CD4-positive, CD25-positive, alpha-beta regulatory T cell (primary cell): ENCODE measurements at places on chromosomes 4 and X. TPM values are rescaled to one million over a fixed set of nuclear protein-coding genes. Genes with fewer than 3 reads are reported as not detected.

DNAAF6 gene
- not detected for total RNA-seq

RRH gene
- total RNA-seq: 0.27 TPM

DLG3 gene
- total RNA-seq: 20.7 TPM

ESX1 gene
- total RNA-seq: not detected

DMP1 gene
- not detected for total RNA-seq

CLIC2 gene
- 1.2 TPM for total RNA-seq

DNA sequence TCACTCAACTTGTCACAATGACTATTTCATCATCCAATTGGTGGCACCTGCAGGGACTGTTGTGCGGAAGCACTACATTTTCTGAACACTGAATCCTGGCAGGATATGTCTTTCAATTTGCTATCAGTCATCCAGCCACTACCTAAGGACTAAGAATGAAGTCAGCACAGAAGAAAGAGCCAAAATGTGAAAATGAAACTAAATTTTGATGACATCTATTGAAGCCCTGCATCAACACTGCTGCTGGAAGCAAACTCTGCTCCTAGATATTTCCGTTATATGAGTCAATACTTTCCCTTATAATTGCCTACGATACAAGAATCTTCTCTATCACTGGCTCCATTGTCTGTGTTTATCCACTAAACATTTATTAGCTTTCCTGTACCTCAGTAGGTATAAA, 917.9 kb downstream of the RAPGEF2 start:
- no peak for DNase-seq
- no peaks in the 10 kb centered on the region for H3K27me3 ChIP-seq
- no peak overlapping the region for H3K4me3 ChIP-seq
- no peaks in the 10 kb centered on the region for H3K4me1 ChIP-seq
- no peak overlapping the region for H3K27ac ChIP-seq
- H3K36me3 ChIP-seq: no peaks in the 10 kb centered on the region

DNA sequence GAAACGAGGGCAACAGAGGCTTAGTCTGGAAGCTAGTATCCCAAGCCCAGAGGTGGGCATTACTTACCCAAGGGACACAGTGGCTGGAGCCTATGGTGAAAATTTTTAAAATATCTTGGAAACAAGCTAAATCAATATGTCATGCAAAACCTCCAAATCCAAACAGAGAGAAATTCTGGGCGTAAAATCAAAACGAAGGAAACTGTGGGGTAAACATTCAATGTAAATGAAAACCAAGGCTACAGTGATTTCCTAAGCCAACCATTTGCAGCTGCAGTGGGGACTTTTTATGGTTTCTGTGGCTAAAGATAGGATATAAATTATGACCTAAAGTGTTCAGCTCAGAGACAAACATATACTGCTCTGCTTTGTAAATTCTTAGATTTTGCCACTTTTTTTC, 507.7 kb upstream of the DIAPH2 start:
- DNase-seq: no peak
- H3K4me1 ChIP-seq: no peaks in the 10 kb centered on the region
- no peaks in the 10 kb centered on the region for H3K36me3 ChIP-seq
- H3K4me3 ChIP-seq: no peak overlapping the region
- H3K27ac ChIP-seq: no peak overlapping the region

DNA sequence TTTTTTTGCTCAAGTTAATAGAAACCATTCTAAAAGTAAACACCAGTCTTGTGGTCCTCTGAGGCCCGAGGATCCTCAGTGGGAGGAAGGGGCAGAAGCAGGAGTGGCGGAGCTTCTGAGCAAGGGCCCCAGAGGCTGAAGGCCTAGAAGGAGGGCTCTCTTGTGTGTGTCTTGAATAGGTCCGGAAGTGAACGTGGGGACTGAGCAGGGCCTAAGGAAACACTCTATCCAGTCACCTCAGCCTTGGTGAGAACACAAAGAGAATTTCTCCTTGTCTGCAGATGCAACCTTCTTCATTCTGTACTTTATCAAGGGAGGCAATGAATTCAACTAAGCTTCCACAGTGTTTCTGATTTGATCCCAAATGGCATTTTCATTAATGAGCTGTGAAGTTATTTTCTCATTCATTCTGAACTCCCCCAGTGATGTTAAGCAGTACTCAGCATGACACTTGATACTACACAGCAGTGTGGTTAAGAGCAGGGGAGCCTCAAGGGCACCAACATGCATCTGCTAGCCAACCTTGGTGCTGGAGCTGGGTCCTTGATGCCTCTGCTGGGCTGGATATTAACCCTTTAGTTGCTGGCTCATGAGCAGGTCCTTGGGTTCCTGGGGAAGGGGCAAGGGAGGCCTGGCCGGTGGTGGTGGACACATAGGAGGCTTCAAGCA, 64.7 kb downstream of the RBM47 start:
- H3K27me3 ChIP-seq: no peaks in the 10 kb centered on the region
- no peak for DNase-seq
- H3K27ac ChIP-seq: no peak overlapping the region
- no peaks in the 10 kb centered on the region for H3K36me3 ChIP-seq

GRCh38 chr4:121952290-121952689, 430 bp upstream of the TRPC3 start:
- peaks cover 21% of the 10 kb centered on the region for H3K4me1 ChIP-seq
- no peak for DNase-seq
- H3K27me3 ChIP-seq: peaks cover 35% of the 10 kb centered on the region
- H3K4me3 ChIP-seq: peak overlapping the region; percentile 57
- H3K27ac ChIP-seq: no peak overlapping the region

GRCh38 chr4:145881989-145882388, 56.6 kb downstream of the ZNF827 start:
- no peaks in the 10 kb centered on the region for H3K4me1 ChIP-seq
- no peaks in the 10 kb centered on the region for H3K27me3 ChIP-seq
- no peak for DNase-seq
- no peak overlapping the region for H3K4me3 ChIP-seq
- H3K36me3 ChIP-seq: no peaks in the 10 kb centered on the region

GRCh38 chrX:3504916-3505315, 158.5 kb upstream of the MXRA5 start:
- DNase-seq: no peak
- H3K36me3 ChIP-seq: no peaks in the 10 kb centered on the region
- H3K27me3 ChIP-seq: no peaks in the 10 kb centered on the region
- H3K4me3 ChIP-seq: no peak overlapping the region

- no peak for DNase-seq
- H3K4me3 ChIP-seq: no peak overlapping the region
- H3K36me3 ChIP-seq: no peaks in the 10 kb centered on the region
- H3K27me3 ChIP-seq: no peaks in the 10 kb centered on the region
- H3K4me1 ChIP-seq: no peaks in the 10 kb centered on the region
These were observed 56.9 kb downstream of the GABRB1 start for GRCh38 chr4:47088298-47088697.

GRCh38 chr4:61522312-61522711, 322.2 kb downstream of the ADGRL3 start:
- no peak for DNase-seq
- no peaks in the 10 kb centered on the region for H3K36me3 ChIP-seq

DNA sequence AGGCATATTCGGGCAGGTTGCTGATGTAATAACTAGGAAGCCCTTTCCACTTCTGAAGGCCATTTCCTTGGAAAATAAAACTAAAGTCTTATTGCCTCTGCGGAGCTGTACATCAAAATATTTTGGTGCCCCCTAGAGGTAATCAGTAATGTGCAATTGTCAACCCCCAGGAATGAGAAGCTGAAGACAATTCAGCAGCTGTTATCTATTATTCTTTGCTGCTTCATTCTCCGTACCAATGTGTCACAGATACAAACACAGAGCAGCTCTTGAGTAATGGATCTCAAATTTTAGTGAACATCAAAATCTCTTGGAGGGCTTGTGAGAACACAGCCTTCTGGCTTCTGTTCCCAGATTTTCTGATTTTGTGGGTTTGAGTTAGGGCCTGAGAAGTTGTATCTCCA, 3.5 kb upstream of the SLIT2 start:
- H3K27ac ChIP-seq: no peak overlapping the region
- no peaks in the 10 kb centered on the region for H3K36me3 ChIP-seq
- H3K4me3 ChIP-seq: no peak overlapping the region
- no peak for DNase-seq

DNA sequence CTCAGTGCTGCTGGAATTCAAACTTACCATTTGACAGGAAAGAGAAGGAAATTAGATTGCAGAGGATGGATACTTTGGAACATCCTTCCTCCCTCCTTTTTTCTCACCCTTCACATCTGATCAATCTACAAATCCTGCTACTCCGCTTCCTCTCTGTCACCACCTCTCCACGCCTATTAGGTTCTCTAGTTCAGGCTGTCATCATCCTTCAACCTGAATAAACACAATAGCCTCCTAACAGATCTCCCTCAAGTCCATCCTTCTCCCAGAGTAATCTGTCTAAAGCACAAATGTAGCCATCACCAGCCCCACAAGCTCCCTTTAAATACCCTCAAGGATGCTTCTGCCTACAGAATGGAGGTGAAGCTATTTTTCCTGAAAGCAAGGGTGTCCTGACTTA, 20.0 kb upstream of the SLAIN2 start:
- H3K4me3 ChIP-seq: no peak overlapping the region
- H3K4me1 ChIP-seq: no peaks in the 10 kb centered on the region
- H3K27ac ChIP-seq: no peak overlapping the region
- DNase-seq: no peak

DNA sequence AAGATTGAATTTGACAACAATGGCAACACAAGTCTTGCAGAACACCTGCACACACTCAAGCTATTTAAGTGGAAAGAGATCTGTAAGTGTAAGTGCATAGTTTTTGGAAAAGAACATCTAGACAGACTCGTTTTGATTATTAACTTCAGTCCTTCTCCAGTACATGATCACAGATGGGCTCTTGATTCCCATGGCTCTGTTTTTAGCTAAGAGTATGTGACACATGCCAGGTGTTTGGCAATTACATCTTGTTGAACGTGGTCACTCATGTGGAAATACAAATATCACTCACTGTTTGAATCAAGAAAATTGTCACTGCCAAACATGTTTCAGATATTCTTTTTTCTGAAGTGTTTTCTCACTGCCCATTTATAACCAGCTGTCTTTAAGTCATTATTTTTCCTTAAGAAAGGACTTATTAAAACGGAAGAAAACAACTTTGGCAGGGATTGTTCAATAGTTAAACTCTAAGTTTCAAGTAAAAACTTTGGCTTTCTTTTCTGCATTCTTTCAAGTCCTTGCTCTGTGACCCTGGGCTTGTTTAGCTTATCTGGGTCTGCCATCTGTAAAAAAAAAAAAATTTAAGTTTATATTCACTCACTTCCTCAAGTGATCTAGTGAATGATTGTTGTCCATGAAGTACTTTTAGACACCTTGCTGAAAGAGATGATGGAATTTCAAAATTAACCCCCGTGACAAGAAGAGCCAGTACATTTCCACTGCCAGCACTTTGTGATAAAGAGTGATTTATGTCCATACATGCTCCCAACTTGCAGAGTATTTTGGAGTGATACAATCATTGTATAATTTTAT, 125.4 kb downstream of the ATXN3L start:
- H3K27ac ChIP-seq: no peak overlapping the region
- no peak for DNase-seq
- H3K4me3 ChIP-seq: no peak overlapping the region

DNA sequence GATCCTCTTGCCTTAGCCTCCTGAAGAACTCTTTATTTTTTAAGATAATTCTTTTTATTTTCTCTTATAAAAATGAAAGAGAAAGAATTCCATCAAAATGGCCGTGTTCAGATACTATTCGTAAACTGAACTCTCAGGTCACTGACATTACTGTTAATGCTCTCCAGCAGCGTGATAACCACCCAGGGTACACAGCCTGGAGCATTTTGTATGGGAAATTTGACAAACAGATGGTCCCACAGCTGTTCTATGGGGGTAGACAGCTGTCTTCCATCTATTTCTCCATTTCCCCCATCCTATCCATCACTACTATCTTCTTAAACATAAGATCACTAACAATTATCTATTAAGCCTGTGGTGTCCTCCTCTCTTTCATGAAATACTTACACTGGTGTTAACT, 47.8 kb downstream of the SYNPO2 start:
- H3K36me3 ChIP-seq: no peaks in the 10 kb centered on the region
- no peak overlapping the region for H3K27ac ChIP-seq
- H3K27me3 ChIP-seq: peaks cover 4% of the 10 kb centered on the region
- H3K4me1 ChIP-seq: no peaks in the 10 kb centered on the region
- DNase-seq: no peak
- H3K4me3 ChIP-seq: no peak overlapping the region

- H3K27ac ChIP-seq: no peak overlapping the region
- H3K4me3 ChIP-seq: no peak overlapping the region
- H3K36me3 ChIP-seq: no peaks in the 10 kb centered on the region
- H3K4me1 ChIP-seq: no peaks in the 10 kb centered on the region
- no peak for DNase-seq
- peaks cover 4% of the 10 kb centered on the region for H3K27me3 ChIP-seq
These were observed 99.9 kb upstream of the RAPGEF2 start for GRCh38 chr4:159002950-159003349.

- DNase-seq: no peak
- no peaks in the 10 kb centered on the region for H3K36me3 ChIP-seq
- no peaks in the 10 kb centered on the region for H3K4me1 ChIP-seq
- H3K27me3 ChIP-seq: no peaks in the 10 kb centered on the region
- H3K4me3 ChIP-seq: no peak overlapping the region
- H3K27ac ChIP-seq: no peak overlapping the region
These were observed 503.6 kb upstream of the ZFP42 start for GRCh38 chr4:187491959-187492358.

GRCh38 chr4:151553874-151554273, 144.9 kb downstream of the FHIP1A start:
- H3K4me3 ChIP-seq: no peak overlapping the region
- H3K27ac ChIP-seq: no peak overlapping the region
- no peak for DNase-seq
- no peaks in the 10 kb centered on the region for H3K4me1 ChIP-seq
- peaks cover 6% of the 10 kb centered on the region for H3K27me3 ChIP-seq

DNA sequence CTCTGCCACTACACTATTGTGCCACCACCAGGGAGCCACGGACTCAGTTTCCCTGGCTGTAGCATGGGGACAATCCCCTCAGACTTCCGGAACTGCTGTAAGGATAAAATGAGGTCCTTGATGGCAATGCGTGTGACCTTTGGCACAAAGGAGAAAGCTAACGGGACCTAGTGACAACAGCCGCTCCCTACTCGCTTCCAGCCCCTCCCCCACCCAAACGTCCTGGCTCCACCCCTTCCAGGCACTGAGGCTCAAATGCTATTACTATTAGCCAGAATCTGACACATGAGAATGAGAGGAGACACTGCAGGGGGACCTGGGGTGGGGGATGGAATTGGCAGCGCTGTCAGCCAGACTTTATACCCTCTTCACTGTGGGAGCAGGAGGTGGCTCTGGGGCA, 5.4 kb upstream of the DUSP9 start:
- no peaks in the 10 kb centered on the region for H3K36me3 ChIP-seq
- H3K4me1 ChIP-seq: peaks cover 6% of the 10 kb centered on the region
- H3K27me3 ChIP-seq: peaks cover 2% of the 10 kb centered on the region

DNA sequence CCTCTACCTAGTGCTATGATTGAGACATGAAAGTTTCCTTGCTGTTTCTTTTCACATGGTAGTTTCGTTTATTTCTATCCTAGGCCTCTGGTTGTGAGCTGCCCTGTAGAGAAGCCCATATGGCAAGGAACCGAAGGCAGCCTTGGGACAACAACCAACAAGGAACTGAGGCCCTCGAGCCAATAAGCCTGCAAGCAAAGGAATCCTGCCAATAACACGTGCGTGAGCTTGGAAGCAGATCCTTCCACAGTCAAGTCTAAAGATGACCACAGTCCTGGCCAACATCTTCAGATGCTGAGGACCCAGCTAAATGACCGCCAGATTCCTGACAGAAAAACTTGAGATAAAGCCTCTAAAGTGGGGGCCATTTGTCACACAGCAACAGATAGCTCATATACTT, 100.4 kb upstream of the FAM9B start:
- H3K4me1 ChIP-seq: no peaks in the 10 kb centered on the region
- H3K36me3 ChIP-seq: no peaks in the 10 kb centered on the region
- H3K4me3 ChIP-seq: no peak overlapping the region
- no peak for DNase-seq
